ENCODE measurements at places on chromosomes 7 and 10. TPM values are rescaled to one million over a fixed set of nuclear protein-coding genes. Genes with fewer than 3 reads are reported as not detected.

DNA sequence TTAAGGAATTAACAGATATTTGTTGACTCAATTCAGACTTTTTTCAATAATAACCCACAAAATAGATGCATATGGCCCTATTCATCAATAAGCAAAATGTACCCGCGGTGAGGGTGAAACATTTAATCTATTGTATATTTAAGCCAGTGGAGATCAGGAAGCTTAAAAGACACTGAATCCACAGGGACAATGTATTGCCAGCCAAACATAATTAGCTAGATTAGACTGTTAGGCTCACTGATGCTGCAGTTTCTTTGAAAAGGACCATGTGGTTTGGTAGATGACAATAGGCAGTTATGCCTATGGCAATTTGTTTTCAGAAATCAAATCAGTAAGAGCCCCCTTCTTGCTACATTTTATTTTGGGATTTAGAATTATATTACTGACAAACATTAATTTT lies 87.3 kb upstream of the PLXDC2 start:
- no peak for DNase-seq

EPO gene
- polyA plus RNA-seq, result 0.18 TPM

DNA sequence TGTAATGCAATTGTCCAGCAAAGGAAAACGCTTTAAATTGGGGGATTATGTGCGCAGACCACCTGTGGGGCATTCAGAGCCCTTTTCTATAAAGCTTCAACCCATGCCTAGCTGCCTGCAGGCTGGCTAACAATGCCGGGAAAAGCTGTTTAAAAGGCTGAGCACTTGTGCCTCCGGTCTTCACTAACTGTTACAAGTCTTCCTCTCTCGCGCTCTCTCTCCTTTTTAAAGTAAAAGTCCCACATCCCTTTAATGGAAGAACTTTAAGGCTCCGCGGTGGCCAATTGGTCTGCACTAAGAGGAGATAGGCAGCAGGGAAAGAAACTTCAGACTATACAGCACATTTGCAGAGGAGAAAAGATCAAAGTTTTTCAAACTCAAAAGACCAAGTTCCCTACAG lies 4.6 kb downstream of the FZD8 start:
- DNase-seq, result no peak

HSPA12A gene
- polyA plus RNA-seq, result 34.2 TPM

DNA sequence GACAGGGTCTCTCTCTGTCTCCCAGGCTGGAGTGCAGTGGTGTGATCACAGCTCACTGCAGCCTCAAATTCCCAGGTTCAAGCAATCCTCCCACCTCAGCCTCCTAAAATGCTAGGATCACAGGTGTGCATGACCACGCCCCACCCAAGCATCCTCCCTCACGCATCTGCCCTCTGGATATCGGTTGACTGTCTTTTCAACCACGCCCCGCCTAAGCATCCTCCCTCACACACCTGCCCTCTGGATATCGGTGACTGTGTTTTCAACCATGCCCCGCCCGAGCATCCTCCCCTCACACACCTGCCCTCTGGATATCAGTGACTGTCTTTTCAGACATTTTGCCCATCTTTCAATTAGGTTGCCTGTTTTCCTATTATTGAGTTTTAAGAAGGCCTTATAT lies 140.5 kb downstream of the MAD1L1 start:
- no peak for DNase-seq

PON1 gene
- 0.95 TPM for polyA plus RNA-seq

DNA sequence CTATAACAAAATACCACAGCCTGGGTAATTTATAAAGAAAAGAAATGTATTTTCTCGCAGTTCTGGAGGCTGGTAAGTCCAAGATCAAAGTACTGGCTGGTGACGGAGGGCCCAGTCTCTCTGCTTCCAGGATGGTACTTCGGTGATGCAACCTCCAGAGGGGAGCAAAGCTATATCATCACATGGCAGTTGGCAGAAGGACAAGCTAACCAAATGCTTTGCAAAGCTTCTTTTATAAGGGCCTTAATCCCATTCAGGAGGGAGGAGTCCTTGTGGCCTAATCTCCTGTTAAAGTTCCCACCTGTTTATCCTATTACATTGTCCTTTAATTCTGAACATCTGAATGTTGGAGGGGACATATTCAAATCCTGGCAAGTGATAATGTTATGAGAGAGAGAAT lies 134.1 kb upstream of the SP4 start:
- no peak for DNase-seq

HYAL4 gene
- 0.08 TPM for polyA plus RNA-seq

DNA sequence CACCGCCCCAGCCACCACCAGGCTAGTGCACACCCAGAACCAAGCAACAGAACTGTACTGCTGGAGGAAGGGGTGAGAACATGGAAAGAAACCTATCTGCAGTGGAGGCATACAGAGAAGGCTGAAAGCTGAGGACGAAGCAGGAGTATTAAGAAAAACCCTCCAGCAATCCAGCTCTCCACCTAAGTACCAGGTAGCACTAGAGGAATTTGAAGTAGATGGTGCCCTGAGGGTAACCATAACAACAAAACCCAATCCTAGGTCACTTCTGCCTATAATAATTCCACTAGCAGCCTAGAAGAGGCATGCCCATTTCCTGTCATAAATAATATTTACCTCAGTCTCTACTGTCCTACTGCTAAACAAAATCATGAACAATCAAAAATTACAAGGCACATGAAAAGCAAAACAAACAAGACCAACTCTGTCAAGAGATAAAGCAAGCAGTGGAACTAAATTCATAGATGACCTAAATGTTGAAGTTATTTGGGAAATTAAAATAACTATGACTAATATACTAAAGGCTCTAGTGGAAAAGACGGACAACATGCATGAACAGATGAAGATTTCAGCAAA lies 51.1 kb downstream of the HYCC1 start:
- no peak for DNase-seq

CTAGE4 gene
- polyA plus RNA-seq, result 0.30 TPM

ZNF488 gene
- polyA plus RNA-seq, result 4.3 TPM

DNA sequence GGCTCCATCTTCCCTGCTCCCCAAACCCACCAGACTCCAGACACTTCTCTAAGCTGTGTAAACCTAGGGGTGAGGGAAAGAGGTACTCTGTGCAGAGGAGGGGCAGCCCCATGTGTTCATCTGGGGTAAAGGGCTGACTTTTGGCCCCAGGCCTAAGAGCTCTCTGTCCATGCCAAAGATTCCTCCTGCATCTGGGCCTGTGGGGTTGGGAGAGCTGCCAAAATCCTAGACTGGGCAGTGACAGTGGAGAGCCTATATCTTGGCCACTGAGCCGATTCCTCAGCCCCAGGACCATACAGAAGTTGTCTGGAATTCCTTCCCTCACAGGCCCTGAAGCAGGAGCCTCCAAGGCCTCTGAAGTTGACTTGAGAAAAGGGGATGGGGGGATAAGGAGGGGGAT lies 25.3 kb upstream of the LEP start:
- no peak for DNase-seq

HOXA1 gene
- polyA plus RNA-seq, result 2.7 TPM

GSDME gene
- 14.8 TPM for polyA plus RNA-seq

CHST3 gene
- polyA plus RNA-seq, result 15.9 TPM

GRCh38 chr7:70457883-70458680 lies 673.9 kb upstream of the GALNT17 start:
- DNase-seq, result no peak

CCDC172 gene
- not detected for polyA plus RNA-seq

Measured in left renal pelvis (tissue), 4 donors.